ENCODE measurements at places on chromosomes 11 and 22.

GRCh38 chr11:119850822-119851409, 121.9 kb upstream of the NECTIN1 start:
- no peak for DNase-seq

DNA sequence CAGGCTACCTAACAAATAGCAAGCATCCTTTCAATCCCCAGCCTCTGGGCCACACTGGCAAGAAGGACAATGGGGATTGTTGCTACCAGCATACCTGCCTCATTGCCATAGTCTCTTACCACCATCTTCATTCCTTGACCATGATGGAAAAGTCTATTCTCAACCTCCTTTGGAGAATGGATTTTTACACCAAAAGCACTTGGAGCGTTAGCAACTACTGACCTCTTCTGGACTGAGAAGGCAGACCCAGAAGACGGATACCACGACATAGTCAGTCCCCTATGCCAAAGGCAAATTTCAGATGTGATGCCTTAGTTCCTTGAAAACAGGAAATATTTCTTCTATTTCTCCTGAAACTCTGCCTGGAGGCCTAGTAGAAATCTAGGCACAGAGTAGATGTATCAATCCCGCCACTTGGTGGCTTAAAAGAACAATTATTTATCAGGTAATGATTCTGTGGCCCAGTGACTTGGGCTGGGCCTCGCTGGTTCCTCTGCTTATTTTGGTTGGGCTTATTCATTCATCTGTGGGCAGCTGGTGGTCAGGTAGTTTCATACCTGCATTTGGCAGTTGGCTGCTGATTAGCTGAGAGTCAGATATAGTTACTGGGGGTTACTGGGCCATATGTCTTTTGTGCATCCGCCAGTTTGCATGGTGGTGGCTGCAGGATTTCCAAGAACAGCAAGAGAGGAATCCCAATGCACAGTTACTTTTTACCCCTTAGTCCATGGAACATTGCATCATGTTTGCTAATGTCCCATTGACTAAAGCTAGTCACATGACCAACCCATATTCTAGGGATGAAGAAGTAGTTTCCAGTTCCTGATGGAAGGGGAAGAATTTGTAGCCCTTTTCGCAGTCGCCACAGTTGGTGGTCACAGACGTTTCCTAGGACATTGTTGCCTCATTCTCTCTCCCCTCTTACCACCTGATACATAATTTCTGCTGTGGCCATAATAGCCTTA, 75.2 kb downstream of the DHCR7 start:
- peak; percentile 62 for DNase-seq

- DNase-seq, result peak; percentile 88
Observed at GRCh38 chr11:134266841-134267251, 9.3 kb upstream of the GLB1L3 start.

- DNase-seq, result no peak
Observed at GRCh38 chr11:76291576-76292526, 85.5 kb upstream of the WNT11 start.

- DNase-seq, result no peak
Observed at GRCh38 chr22:22092974-22093373, 110.4 kb upstream of the TOP3B start.

DNA sequence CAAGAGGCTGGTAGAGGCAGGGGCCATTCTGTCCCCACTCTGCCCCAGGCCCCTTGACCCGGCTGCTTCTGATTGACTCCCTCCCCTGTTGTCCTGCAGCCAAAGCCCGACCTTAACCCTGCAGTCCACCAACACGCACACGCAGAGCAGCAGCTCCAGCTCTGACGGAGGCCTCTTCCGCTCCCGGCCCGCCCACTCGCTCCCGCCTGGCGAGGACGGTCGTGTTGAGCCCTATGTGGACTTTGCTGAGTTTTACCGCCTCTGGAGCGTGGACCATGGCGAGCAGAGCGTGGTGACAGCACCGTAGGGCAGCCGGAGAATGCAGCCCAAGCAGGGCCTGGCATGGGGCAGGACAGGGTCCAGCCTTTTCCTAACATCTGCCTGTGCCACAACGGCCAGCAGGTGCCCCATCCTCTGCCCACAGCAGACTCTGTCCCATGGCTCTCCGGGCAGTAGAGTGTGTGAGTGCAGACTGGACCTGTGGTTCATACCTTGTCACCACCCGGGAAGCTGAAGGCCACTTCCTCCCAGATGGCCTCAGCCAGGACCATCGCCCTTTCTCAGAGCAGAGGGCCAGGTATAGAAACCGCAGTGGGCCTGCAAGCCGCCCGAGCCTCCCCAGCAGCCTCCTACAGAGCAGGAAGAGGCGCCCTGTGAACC, 26.8 kb upstream of the MGAT3 start:
- no peak for DNase-seq

Measured in AG08395 (cell line).